Fibroblast of skin of left biceps (primary cell): ENCODE measurements at places on chromosomes 3 and 15.

DNA sequence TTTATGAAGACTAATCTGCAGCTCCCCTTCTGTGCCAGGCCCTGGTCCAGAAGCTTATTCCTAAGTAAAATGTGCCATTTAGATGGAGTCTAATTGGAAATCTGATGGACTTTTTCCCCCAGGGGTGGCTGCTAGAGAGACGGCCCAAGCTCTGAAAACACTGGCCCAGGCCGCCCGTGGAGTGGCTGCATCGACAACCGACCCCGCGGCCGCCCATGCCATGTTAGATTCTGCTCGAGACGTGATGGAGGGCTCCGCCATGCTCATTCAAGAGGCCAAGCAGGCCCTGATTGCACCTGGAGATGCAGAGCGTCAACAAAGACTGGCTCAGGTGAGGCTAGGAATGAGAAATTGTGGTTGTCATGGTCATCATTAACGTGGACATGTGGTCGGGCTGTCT, 305.8 kb upstream of the TPM1 start:
- no peak for DNase-seq

DNA sequence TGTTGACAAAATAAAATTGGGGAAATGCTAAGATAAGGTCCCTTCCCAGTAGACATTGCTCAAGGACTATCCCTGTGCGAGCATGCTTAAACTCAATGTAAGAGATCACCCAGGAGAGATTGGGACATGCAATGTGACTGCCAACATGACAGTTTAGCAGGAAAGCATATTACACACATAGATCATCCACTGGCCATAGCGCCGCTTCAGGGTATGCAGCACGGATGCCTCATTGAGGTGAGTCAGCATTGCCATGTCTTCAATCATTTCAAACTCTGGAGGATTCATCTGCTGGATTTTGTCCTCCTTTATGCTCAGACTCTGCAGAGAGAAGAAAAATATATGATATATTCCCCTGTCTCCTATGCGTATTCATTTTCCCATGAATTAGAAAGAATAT, 8.9 kb downstream of the MYH15 start:
- DNase-seq, result no peak

DNA sequence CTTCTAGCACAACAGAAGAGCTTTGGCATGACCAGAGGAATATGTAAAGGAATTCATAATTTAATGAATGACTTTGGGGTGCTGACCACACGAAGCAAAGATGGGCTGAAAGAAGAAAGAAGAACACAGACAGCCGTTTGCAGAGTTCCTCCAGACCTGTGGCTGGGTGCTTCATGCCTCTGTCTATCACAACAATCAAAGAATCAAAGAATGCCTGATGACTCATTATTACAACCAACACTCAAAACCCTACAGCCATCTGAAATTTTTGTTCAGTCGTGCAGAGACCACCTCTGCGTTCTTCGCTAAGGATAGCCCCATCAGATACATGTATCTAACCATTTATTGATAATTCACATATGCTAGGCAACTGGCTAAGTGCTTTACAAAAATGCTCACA, 129.0 kb upstream of the PRICKLE2 start:
- DNase-seq, result no peak

- DNase-seq, result peak; percentile 66
These were observed 91.3 kb downstream of the LARS2 start for GRCh38 chr3:45479621-45480035.

DNA sequence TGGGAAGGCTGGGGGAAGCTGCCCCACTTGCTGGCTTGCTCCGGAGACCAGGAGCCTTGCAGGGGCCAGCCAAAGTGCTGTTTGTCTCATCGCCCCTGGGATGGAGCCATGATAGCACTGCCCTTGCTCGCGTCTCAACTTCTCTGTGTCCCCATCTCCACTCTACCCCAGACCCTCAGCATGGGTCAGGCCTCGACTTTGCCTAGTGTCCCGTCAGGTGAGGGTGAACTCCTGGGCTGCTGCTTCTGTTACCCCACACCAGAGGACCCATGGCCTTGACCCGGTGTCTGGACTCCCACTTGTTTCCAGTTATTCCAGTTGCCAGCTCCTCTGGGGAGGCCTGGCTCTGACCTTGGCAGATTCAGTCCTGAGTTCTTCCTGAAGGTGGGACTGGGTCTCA, 36.5 kb upstream of the DUSP7 start:
- DNase-seq, result no peak
